ENCODE measurements at places on chromosomes 13 and 19. TPM values are rescaled to one million over a fixed set of nuclear protein-coding genes. Genes with fewer than 3 reads are reported as not detected.

Gene ICAM4
- 0.38 TPM for total RNA-seq

Gene LRRC4B
- total RNA-seq, result 0.09 TPM

Gene SLC25A41
- total RNA-seq, result under 0.01 TPM

Gene LIG4
- total RNA-seq, result 11.1 TPM

Gene MCF2L
- 0.09 TPM for total RNA-seq
